ENCODE measurements at places on chromosomes 5 and 9.

DNA sequence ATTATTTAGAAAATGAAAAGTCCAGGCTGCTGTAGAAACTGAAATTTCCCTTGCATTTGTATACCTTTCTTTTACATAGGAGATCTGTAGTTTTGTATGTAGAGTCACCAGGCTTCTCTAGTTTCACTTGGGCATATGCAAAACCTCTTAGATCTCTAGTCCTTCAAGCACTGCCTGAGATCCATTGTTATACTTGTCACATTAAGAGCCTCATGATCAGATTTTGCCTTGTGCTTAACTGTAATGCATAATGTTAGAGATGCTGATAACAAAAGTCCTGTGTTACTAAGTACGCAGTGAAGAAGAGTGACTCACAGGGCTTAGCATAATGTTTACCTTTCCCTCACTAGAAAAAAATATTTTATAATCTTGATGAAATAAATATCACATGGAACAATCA lies 250.2 kb downstream of the CYLC2 start:
- no peak for DNase-seq

GRCh38 chr5:71977311-71977710 lies 130.0 kb upstream of the MAP1B start:
- DNase-seq, result no peak

DNA sequence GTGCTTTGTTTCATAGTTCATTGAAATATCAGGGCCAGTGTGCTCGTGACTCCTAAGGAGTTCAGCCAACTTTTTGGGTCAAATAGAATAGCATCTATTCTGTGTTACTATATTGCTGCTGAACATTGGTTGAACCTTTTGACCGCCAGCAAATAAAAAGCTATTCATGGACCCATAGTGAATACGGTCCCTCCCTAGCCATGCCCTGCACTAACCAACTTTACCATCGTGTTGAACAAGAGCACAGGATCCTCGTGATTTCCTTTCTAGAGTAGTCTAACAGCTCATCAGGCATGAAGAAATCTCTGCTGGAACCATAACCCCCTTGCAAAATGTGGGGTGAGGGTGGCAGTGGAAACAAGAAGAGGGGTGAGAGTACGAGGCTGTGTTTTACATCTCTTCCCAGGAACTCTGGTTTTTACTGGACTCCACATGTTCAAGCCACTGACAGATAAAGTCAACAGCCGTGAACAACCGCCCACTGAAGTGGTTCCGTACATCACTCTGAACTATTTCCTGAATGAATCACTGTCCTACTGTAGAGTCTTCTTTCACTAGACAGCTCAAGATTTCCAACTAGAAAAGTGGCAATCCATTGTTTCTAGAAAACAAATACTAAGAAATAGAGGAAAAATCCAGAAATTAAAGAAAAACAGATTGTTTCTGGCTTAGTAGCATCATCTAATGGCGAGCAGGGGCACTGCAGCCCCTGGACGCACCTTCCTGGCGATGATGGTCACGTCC lies 70.1 kb upstream of the SPATA31E1 start:
- peak; percentile 68 for DNase-seq

- peak; percentile 85 for DNase-seq
Observed at GRCh38 chr5:56350597-56351170, 117.6 kb upstream of the ANKRD55 start.

Measured in GM03348 (cell line).